Suprapubic skin (tissue), 4 donors: ENCODE measurements at places on chromosomes 1 and 21.

DNA sequence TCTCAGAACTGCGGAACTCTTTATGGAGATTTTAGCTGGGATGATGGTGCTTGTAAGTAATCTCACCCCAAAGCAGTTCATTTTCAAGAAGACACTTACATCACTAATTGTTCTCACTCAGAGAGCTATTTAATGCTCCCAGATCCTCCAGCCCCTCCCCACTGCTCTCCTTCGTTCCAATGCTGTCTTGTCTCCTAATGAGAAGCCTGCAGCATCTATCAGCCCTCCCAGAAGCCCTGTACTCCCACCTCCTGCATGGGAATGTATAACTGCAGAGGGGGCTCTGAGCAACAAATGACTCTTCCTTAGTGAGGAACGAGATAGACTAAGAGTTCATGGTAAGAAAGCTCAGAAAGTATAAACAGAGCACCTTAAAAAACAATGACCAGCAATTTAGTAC lies 377.4 kb upstream of the RUNX1 start:
- DNase-seq: no peak

- DNase-seq: no peak
Measured at GRCh38 chr1:159853417-159854115, 8.9 kb downstream of the VSIG8 start.

DNA sequence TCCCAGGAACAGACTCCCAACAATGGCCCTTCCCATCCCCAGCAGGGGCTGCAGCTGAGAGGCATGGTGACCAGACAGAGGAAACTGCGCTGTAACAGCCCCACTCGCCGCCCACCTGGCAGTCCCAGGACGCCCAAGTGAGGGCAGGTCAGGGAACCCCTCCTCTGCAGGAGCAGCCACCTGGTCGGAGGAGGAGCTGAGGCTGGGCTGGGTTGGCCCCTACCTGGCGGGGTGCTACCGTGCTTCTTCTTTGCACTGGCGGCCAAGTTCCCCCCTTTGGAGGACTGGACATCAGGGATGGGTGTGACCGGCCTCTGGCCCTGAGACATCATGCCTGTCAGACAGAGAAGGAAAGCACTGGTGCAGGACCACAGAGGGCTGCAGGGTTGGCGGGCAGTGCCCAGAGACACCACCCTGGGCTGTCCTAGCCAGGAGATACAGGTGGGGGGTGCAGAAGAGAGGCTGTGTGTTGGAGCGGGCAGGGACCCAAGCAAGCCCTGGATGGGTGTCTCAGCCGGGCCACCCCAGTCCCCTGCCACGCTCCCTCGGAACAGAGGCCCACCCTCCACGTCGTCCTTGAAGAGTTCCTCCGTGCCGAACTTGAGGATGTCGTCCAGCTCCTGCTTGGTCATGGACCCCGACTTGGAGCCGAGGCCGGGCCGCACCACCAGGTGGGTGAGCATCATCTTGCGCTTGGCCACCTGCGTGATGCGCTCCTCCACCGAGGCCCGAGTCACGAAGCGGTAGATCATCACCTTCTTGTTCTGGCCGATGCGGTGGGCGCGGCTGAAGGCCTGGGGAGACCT lies 51.6 kb downstream of the CHD5 start:
- no peak for DNase-seq

DNA sequence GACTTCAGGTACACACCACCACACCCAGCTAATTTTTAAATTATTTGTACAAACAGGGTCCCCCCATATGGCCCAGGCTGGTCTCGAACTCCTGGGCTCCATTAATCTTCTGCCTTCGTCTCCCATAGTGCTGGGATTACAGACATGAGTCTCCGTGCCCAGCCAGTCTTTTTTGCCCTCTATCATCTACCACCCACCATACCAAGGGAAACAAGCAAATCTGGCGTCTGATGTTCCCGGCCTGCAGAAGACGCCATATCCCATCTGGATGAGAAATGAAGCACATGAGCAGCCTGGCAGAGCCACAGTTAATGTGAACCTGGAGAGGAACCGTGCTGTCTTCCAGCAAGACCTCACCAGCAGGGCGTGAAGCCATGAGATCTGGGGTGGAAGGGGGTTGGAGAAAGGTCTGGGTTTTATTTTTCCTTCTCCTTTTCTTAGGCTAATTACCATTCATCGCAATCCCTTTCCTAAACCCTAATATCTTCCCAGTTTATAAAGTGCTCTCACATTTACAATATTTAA lies 1.8 kb upstream of the PRELP start:
- no peak for DNase-seq

- DNase-seq: no peak
Measured at GRCh38 chr1:40630488-40631223, 34.8 kb downstream of the RIMS3 start.

GRCh38 chr1:113088972-113089371 lies 16.0 kb downstream of the LRIG2 start:
- DNase-seq: no peak

DNA sequence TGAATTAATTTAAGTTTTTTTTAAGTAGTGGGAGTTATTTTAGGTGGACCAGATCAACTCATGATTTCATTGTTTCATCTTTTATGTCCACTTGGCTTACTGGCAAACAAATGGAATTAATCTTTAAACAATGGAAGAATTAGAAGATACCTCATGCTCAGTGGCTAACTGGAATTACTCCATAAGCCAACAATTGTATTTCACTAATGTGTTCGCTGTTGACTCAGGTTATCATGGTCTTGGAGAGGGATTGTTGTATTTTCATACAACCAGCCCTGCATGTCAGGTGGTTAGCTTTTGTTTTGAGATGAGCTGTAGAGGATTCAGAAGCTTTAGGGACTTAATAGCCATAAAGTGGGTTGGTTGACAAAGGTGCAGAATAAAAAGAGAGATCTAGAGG lies 57.2 kb upstream of the HMCN1 start:
- DNase-seq: no peak

DNA sequence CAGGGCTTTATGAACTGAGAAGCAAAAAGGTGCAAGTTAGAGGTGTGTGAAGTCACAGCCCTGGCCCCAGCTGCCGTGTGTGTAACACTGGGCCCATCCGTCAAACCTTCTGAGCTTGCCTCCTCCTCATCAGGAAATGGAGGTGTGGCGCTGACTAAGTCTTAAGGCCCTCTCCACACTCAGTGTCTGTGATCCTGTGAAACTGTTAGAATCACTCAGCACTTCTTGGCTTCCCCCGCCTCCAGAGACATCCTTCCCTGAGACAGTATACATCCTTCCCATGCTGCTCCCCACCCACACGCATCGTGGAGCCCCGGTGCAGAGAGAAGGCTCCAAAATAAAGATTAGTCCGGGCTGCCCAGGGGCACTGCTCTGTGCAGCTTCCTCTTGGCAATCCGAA lies 33.3 kb downstream of the LRP8 start:
- DNase-seq: no peak

GRCh38 chr1:36513676-36514473 lies 31.2 kb upstream of the CSF3R start:
- no peak for DNase-seq

GRCh38 chr1:54579337-54579781 lies 31.3 kb downstream of the ACOT11 start:
- no peak for DNase-seq

- DNase-seq: no peak
Measured at GRCh38 chr1:64320470-64320869, 117.0 kb downstream of the UBE2U start.

GRCh38 chr1:210951279-210951678 lies 182.7 kb downstream of the KCNH1 start:
- no peak for DNase-seq

DNA sequence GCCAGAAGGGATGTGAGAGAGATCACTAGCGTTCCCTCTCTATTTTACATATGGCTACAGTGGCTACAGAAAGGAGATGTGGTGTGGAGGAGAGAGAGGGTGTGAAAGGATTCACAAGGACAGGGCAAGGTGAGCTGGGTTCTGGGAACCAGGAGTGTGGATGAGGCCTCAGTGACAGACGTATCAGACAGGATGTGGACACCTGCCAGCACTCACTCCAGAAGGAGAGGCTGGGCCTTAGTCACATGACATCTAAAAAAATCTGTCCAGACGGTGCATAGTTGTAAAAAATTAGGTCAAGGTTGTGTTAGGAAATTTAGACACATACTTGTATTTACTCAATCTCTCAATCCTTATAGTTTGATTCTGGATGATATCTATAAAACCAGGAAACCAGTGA lies 10.6 kb downstream of the TRIM67 start:
- no peak for DNase-seq

- no peak for DNase-seq
Measured at GRCh38 chr21:32844653-32845436, 73.3 kb upstream of the PAXBP1 start.

DNA sequence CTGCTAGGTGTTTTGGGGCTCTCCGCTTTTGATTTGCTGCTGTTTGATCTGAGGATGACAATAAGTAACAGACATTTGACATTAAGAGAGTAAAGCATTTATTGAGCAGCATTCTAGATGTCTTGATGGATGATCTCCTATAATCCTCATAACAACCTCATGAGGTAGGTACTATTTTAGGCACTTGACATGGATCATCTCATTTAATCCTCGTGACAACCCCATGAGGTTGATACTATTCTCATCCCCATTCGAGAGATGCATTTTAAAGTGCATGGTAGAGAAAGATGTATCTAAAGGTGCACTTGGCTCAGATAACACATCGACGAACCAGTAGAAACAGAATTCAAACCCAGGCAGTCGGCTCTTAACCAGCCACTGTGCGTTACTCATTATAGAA lies 26.6 kb downstream of the TCEA3 start:
- no peak for DNase-seq

DNA sequence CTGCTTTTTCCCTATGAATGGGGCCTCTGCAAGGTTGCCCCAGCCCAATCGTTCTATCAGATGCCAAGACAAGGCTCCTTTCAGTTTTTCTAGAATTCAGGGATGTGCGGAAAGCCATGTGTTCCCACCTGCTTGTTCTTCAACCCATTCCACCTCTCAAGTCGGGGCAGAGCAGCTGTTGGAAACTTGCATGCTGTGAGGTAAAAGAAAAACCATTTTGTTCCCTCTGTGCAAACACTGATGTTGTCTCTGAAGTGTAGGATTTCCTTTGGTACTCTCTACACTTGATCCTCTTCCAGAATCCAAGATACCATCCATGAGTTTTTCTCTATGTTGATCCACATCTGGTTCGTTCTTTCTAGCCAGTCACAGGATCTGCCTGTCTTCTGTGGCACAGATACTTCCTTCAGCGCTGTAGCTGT lies 7.3 kb downstream of the IER5 start:
- DNase-seq: no peak

DNA sequence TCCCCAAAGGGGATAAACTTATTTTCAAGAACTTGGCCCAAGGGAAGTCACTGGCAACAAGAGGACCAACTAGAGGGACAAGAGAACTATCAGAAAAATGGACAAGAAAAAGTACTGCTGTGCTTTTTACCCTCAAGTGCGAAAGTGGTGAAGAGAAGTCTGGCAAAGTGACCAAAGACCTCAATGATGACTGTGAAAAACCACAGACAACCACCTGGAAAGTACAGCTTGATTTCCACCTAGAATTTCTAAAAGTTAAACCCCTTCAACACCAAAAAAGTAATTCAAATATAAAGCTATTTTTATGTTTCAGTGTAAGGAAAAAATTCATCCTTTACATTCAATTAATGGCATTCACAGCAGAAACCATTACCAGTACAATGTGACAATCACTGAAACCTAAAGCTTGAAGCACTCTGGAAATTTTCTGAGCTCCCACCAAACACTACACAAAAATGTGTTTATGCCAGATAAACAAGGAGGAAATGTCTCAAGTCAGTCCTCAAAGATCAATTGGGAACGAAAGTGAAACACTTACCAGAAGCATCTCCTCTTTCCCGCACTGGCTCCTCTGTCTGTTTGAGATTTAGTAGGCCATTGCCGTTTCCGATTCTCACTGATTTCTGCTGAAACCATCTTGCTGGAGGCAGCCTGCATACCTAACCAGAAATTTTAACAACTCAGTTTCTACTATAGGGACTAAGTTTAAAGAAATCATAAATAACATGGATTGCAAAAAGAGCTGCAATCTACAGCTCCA lies 8.3 kb downstream of the SDE2 start:
- DNase-seq: no peak

DNA sequence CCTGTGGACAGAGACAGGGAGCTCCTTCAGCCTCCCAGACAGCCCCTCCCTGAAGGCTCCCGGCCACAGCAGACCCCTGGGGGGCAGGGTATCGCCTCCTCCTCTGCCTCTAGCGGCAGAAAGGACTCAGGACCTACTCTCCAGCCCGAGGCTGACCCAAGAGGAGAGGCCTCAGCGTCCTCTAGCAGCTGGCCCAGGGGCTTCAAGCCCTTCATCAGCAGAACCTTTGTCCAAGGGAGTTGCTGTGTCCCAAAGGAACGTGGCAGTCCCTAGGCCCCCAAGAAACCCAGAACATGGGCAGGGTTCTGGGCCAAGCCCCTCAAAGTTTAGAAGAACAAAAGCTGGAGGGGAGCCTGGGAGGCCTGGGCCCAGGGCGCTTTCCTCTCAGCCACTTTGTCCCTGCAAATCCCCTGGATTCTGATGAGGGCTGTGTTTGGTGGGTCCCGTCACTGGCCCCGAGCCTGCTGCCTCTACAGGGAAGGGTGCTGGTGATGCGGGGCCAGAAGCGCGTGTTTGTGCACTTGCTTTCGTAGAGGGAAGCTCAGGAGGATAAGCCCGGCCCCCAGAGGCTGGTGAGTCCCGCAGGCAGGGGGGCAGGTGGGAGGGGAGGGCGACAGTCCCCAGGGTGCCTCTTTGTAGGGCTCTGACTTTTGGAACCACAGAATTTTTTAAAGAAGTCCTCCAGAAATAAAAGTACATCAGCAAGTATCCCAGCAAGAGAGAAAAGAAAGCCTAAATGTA lies 13.3 kb downstream of the ITGB2 start:
- DNase-seq: no peak

- no peak for DNase-seq
Measured at GRCh38 chr1:229378586-229379367, 35.9 kb upstream of the CCSAP start.

- DNase-seq: no peak
Measured at GRCh38 chr1:160260406-160261382, 1.7 kb downstream of the DCAF8 start.

DNA sequence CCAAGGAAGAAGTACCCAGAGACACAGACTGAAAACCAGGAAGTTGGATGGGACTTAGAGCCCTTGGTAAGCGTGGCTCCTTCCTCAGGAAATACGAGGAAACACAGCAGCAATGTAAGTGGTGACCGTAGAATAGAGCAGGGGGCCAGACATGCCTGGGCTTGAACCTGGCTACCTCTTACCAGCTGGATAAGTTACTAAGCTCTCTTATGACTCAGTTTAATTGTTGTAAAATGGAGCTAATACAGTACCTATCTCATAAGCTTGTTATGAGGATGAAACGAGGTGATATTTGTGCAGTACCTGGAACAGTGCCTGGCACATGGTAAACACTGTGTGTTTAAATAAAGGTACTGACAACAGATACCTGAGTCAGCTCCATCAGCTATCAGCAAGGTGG lies 19.2 kb downstream of the EBNA1BP2 start:
- DNase-seq: no peak

GRCh38 chr21:38614558-38614957 lies 116.3 kb upstream of the ERG start:
- DNase-seq: no peak

DNA sequence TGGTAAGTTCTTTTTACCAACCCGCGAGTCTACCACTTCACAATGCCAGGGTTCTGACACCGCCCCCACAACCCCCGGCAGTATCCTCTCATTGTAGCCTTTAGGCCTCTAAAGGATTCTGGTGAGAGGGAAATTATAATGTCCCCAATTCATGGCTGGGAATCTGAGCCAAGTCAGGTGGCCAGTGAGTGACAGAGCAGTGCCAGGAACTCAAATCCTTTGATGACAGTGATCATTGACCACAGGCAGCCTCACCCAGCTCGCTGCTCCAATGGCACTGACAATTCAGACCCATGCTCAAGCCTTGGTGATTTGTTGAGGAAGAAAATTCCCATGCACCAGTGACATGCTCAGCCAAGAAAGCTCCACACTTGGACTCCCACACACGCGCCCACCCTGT lies 63.4 kb upstream of the CSF1 start:
- DNase-seq: no peak
